Sciatic nerve (tissue), 2 donors: ENCODE measurements at places on chromosomes 1 and 21. TPM values are rescaled to one million over a fixed set of nuclear protein-coding genes. Genes with fewer than 3 reads are reported as not detected.
A peak's percentile ranks its signal among the peaks of the same experiment; 100 is the strongest.

The MNDA gene
- total RNA-seq = 27.8 TPM

The AKR7A3 gene
- 1.6 TPM for total RNA-seq

The TDRD5 gene
- total RNA-seq = not detected

The UMODL1 gene
- total RNA-seq = not detected

The PYHIN1 gene
- 7.8 TPM for total RNA-seq

The RPTN gene
- not detected for total RNA-seq

The CLCA4 gene
- not detected for total RNA-seq

The SLC35D1 gene
- 8.4 TPM for total RNA-seq

The PROK1 gene
- not detected for total RNA-seq

The CHRM3 gene
- 1.4 TPM for total RNA-seq

The CRYAA gene
- not detected for total RNA-seq

DNA sequence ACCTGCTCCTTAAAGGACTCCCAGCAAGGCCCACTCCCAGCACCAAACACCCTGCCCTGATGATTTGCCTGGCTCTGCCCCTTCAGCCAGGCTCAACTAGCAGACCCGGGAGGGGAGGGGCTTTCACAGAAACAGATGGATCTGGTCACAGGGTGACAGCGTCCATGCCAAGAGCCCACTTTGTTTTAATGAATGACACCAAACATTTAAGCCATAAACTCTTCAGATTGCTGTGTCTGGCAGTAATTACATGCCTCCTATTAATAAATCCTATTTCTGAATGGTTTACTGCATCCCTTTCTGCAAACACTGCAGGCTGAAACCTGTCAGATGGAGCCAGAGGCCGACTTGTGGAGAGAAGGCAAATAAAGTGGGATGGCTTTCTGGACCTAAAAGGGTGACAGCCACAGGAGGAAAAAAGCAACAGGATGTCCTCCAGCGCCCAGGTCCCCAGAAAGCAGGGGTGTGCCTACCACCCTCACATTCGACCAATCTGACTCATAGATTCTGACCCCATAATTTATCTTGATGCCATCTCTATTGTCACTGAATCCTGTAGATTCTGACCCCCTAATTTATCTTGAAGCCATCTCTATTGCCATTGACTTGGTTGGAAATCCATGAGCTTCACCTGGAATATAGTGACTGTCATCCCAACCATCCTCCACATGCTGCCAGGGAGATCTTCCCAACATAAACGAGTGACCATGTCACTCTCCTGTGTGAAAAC is 200.9 kb downstream of the PLPP3 start:
- DNase-seq = no peak

GRCh38 chr1:25123551-25123950 is 108.8 kb downstream of the SYF2 start:
- no peak for DNase-seq

DNA sequence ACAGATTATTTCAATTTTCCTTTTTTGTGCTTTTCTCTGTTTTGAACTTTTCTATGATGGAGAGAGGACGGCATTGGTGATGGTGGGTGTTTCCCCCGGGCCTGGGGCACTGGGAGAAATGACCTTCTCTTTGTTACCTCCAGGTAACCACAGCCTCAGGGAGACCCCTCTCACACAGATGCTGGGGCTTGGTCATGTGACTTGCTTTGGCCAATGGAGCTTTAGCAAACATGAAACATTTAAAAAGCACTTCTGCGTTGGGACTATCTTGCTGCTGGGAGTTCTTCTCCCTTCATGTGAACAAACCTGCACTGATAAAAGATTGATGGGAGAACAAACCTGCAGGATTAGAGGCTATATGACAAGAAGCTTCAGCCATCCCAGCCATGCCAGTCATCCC is 122.9 kb downstream of the NGF start:
- no peak for DNase-seq

GRCh38 chr1:176101951-176102642 is 105.0 kb downstream of the COP1 start:
- no peak for DNase-seq

DNA sequence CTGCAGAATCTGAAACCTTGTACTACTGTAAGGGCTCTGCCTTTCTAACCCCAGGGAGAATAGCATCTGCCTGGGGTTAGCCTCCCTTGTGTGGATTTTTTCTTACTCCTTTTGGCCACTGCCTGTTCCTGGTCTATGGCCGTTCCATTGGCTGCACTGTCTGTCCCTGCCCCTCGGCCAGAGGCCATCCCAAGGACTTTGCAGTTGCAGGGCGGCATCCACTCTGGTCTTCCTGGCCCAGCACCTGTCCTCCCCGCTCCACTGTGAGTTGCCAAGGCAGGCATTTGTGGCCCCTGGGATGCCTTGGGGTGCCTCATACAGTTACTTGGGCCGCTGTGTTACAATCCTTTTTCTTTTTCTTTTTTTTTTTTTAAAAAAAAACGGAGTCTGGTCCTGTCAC is 45.8 kb downstream of the PDE9A start:
- DNase-seq = no peak

- no peak for DNase-seq
Measured at GRCh38 chr1:150493175-150493574, 6.0 kb downstream of the TARS2 start.

- DNase-seq = no peak
Measured at GRCh38 chr21:33761441-33762036, 119.2 kb downstream of the ITSN1 start.

- no peak for DNase-seq
Measured at GRCh38 chr1:64701886-64702285, 43.0 kb upstream of the RAVER2 start.

GRCh38 chr1:93556291-93556690 is 108.4 kb downstream of the FNBP1L start:
- DNase-seq = no peak

- DNase-seq = no peak
Measured at GRCh38 chr1:43557744-43558245, 27.1 kb downstream of the PTPRF start.

GRCh38 chr1:43522776-43523480 is 7.8 kb upstream of the PTPRF start:
- peak; percentile 32 for DNase-seq

DNA sequence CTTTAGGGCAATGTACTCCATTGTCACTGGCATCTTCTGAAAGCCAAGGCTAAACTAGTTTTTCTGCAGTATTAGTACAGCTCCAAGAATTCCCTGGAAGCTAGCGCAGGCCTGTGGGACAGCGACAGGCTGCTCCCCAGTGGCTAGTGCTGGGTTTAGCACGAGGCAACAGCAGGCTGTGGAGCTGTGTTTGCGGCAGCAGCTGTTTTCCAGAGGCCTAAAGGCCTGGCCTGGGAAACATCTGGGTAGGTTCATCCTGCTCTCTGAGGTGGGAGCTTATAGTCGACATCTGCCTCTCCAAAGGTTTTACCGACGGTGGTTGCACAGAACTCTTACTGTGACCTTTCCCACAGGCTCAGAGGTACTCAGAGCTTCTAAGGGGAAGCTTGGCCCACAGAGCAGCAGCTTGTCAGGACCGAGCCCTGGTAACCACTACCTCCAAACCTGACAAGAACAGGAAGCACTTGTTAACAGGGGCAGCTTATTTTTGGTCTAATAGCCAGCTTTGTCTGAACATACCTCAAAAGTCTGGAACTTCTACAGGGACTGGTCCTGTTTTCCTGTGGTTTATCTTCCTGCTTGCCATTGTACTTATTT is 17.2 kb downstream of the CC2D1B start:
- no peak for DNase-seq

DNA sequence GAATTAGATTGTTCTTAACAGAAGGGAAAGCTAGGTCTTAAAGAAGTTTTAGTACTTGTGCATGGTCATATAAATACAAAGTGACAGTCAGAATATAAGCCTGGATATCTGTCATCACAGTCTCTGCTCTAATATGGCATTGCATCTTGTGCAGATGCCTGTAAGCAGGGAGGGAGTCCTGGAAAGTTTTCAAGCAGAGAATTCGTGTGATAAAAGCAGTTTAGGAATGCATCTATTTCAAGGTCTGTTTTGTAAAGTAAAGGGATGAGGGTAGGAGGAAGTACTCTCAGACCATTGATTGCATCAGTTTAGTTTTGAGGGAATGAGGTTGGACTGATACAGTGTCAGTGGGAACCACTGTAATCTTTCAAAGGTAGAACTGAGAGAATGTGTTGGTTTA is 30.6 kb downstream of the IARS2 start:
- no peak for DNase-seq

GRCh38 chr1:49765034-49765433 is 258.7 kb downstream of the AGBL4 start:
- no peak for DNase-seq

DNA sequence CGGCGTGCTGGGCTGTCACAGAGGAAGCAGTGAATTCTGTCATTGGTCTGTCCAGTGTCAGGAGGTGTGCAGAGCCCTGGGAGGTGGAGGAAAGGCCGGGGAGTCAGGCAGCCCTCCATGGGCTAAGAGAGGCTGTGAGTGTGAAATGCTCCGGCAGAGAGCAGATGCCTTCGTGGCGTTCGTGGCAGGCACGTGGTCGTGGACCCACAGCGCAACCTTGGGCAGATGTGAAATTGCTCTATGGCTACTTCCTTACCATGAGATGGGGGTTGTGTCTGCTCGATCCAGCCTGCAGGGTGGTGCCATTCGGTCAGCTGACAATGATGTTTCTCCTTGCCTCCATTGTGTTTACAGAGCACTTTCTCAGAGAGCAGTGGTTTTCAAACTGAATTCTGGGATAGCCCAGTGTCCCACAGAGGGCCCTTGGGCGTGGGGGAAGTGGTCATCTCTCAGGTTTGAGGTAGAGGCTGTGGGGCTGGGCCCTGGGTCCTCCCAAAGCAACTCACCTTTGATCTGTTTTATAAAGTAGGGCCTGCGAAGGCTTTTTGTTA is 27.9 kb downstream of the TNFRSF1B start:
- no peak for DNase-seq

DNA sequence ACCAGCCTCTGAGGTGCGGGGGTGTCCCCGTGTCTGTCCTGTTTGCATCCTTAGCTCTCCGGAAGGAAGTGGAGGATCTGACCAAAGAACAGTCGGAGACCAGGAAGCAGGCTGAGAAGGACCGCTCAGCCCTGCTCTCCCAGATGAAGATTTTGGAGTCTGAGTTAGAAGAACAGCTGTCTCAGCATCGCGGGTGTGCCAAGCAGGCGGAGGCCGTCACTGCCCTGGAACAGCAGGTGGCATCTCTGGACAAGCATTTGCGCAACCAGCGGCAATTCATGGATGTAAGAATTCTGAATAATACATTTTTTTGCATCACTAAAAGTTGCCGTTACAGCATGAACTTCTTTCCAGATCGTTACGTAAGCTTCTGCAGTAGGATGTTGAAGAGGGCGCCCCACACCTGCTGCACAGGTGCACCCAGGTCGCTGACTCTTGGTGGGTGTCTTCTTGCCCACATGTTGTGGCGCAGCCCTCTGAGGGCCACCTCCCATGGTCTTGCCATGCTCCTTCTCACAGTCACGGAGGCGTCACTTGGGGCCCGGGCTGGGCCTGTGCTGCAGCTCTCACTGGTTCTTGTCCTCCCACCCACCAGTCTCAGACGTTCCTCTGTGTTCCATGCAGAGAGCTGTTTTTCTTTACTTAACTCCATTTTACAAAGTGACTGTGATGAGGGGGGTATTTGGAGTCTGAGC is 61.3 kb upstream of the DIP2A start:
- DNase-seq = no peak

DNA sequence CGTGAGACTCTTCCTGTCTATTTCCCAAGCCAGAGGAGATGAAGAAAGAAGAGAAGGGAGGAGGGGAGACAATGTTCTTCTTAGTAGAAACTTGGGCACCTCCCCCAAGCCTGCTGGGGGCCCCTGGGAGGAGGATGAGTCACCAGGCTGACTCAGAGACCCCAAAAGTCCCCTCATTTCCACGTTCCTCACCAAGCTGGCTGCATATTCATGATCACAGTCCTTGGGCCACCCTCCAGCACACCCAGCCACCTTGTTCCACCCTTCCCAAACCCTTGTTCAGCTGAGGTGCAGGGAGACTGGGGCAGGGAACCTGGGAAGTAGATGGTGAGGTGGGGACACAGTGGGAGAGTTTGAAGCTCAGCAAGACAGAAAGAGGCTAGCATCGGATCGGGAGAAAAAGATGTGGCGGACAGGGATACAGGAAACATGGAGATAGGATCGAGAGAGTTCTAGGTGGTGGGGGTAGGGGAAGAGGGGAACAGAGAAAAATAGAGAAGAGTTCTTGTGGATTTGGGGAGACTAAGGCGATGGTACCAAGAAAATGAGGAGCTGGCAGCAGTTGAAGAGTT is 712 bp downstream of the RAB13 start:
- DNase-seq = peak; percentile 74

- DNase-seq = no peak
Measured at GRCh38 chr1:208557046-208557722, 313.0 kb upstream of the PLXNA2 start.

GRCh38 chr1:94068096-94068998 is 52.6 kb downstream of the ABCA4 start:
- no peak for DNase-seq

DNA sequence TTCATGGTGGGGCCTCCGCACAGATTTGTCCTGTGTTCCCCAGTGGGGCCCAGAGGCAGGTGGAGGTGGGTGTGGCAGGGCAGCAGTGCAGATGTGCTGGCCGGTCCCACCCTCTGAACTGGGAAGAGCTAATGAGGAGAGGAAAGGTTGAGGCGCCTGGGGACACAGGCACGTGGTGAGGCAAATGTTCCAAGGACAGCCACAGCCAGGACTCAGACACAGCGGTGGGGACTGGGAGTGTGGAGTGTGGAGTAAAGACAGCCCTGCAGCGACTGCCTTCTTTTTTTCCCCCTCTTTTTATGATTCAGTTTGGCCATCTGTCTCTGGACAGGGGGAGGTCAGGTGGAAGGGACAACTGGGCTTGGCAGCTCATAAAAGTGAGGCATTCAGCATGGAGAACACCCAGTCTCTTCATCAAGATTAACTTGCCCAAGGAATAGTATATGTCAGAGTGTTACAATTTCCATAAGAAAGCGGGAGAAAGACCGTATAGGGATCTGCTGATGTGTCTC is 104.2 kb upstream of the GCLM start:
- no peak for DNase-seq

DNA sequence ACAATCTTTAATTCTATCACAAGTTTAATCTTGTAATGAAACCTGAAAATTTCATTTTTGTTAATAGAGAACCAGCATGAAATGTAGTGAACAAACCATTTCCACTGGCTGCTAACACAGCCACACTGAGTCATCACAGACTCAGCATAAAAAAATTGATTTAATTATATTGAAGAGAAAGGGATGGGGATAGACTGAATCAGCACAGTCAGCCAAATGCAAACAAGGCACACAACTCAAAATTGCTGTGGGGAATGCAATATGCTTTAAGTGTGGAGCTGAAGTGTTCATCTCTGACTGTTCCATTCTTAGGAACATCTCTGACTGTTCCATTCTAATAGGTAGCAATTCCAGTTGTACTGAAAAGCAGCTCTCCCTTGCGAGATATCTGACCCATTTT is 299.8 kb downstream of the MRPL39 start:
- no peak for DNase-seq

- no peak for DNase-seq
Measured at GRCh38 chr1:101162736-101163735, 73.8 kb upstream of the S1PR1 start.

- DNase-seq = no peak
Measured at GRCh38 chr21:46448108-46448507, 10.6 kb upstream of the DIP2A start.

- no peak for DNase-seq
Measured at GRCh38 chr1:214404154-214404553, 123.2 kb downstream of the SMYD2 start.

- DNase-seq = no peak
Measured at GRCh38 chr1:15803380-15803779, 4.1 kb downstream of the UQCRHL start.

- no peak for DNase-seq
Measured at GRCh38 chr21:15329191-15329590, 264.4 kb upstream of the NRIP1 start.

GRCh38 chr1:7404046-7404742 is 366.9 kb upstream of the VAMP3 start:
- DNase-seq = no peak

- DNase-seq = peak; percentile 92
Measured at GRCh38 chr1:11790880-11791715, 14.7 kb downstream of the MTHFR start.
